ENCODE measurements at places on chromosomes 5 and 9.
A peak's percentile ranks its signal among the peaks of the same experiment; 100 is the strongest.

GRCh38 chr9:104568868-104569267, at the start of gene OR13C8:
Gene OR13C8 (plus strand): TSS chr9:104569168. CDS start chr9:104569168, 0 bp downstream.
- DNase-seq = no peak

GRCh38 chr9:1722404-1722803, 292.7 kb upstream of the SMARCA2 start:
- no peak for DNase-seq

- DNase-seq = no peak
Measured at GRCh38 chr5:151800532-151800931, 28.8 kb downstream of the G3BP1 start.

- no peak for DNase-seq
Measured at GRCh38 chr9:129459547-129460322, 161.2 kb downstream of the C9orf50 start.

- no peak for DNase-seq
Measured at GRCh38 chr9:118586978-118587377, 782.3 kb downstream of the BRINP1 start.

- DNase-seq = no peak
Measured at GRCh38 chr9:129290606-129291005, 112.5 kb upstream of the IER5L start.

- no peak for DNase-seq
Measured at GRCh38 chr5:43137326-43137725, 16.6 kb downstream of the ZNF131 start.

DNA sequence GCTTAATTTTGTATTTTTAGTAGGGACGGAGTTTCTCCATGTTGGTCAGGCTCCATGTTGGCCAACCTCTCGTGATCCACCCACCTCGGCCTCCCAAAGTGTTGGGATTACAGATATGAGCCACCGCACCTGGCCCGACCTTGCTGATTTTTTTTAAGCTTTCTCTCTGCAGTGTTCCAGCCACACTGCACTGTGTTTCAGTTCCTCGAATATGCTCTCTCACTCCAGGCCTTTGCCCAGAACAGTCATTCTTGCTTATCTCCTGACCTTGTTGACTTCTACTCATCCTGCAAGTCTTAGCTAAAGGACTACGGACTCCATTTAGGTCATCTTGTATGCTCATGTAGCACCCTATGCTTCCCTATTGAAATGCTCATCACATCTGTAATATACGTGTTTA, 3.3 kb downstream of the SNAPC3 start:
- no peak for DNase-seq

GRCh38 chr5:33167541-33167940, 273.2 kb upstream of the TARS1 start:
- DNase-seq = no peak

- no peak for DNase-seq
Measured at GRCh38 chr5:121668635-121669034, 183.0 kb upstream of the FTMT start.

DNA sequence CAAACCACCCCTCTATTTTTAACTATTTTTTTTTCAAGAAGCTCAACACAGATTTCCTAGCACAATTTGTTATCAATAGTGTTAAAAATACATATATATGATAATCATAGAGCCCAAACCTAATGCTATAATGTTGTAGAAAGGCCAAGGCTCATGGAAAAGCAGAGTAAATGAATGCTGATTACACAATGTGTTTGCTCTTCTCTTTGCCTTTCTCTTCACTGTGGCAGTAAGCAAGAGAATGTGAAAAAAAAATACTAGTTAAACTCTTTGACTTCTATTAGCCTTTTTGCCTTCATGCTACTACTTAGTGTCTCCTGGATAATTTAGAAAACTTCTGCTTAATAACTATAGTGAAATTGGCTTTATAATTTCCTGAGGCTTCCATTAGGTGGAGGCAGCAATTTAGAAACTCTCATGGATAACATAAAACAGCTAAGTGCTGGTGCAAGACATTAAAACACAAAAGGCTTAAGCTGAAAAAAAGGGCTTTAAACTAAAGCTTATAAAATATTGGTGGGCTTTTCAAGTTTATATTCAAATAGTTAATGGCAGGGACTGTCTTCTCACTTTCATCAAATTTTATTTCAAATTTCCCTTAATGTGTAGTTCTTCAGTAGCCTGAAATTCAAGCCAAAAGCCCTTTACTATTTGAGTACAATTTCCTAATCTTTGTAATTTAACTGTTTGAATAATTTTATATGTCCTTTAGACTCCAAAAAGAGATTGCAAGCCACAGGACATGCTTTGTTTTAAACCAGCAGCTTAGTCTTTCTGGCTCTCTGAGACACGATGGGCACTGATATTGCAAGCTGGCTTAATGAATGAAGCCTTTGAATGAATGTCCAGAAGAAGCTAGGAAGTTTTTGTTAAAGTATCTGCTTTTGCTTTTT, 2031.8 kb upstream of the CDH6 start:
- DNase-seq = no peak

DNA sequence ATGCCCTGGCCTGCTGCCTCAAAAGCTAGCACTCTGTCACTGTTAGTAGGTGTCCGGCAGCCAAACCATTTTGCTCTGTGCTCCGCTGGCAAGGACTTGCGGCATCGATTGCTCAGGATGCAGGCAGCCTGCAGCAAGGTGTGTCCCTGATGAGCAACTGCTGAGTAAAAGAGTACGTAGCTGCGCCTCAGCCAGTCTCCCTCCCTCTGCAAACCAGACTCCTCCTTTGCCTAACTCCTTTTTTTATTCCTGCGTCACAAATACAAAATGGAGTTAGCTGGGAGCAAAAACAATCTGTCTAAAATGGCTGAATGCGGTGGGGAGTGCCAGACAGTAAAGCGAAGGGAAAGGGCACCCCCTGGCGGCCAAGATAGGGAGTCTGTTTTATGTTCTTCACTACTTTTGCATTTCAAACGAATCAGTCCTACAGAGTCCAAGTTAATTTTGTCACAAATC, 61.1 kb downstream of the DIAPH1 start:
- DNase-seq = peak; percentile 98

GRCh38 chr5:136375920-136376319, 10.6 kb upstream of the TRPC7 start:
- peak; percentile 83 for DNase-seq

DNA sequence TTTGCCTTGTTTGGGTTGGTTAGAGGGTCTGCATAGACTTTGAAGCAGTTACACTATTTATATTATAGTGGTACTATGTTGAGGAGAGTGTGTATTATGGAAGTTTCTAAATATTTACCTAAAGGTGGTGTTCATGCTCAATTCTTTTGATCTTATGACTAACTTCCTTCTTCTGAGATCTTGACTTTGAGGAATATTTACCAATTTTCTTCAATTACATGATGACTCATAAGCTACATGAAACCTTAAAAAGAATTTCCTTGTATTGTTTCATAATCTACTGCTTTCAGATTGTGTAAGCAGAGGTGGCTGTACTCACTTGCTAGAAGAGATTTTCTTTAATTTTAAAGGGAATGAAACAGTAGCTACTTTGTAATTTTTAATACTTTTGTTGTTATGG, 276.1 kb downstream of the TAF11L14 start:
- DNase-seq = no peak

GRCh38 chr5:6676702-6677101, 36.5 kb upstream of the TENT4A start:
- peak; percentile 21 for DNase-seq

- no peak for DNase-seq
Measured at GRCh38 chr5:100757618-100758017, 145.5 kb downstream of the ST8SIA4 start.

DNA sequence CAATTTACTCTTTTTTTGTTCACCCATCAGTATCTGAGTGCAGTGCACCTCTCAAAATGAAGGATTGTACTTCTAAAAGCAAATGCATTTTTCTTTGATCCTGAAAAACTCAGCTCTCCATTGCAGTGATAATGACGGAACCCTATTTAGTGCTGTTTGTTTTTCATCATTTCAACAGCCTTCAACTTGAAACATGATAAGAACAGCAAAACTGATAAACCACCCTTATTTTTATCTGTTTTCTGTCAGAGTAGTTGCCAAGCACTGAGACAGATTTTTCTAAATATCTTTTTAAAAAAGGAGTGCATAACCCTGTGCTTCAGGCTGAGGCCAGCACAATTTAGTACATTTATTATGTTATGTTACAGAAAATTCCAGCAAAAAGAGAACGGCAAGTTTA, 549.8 kb upstream of the DMAC1 start:
- no peak for DNase-seq

DNA sequence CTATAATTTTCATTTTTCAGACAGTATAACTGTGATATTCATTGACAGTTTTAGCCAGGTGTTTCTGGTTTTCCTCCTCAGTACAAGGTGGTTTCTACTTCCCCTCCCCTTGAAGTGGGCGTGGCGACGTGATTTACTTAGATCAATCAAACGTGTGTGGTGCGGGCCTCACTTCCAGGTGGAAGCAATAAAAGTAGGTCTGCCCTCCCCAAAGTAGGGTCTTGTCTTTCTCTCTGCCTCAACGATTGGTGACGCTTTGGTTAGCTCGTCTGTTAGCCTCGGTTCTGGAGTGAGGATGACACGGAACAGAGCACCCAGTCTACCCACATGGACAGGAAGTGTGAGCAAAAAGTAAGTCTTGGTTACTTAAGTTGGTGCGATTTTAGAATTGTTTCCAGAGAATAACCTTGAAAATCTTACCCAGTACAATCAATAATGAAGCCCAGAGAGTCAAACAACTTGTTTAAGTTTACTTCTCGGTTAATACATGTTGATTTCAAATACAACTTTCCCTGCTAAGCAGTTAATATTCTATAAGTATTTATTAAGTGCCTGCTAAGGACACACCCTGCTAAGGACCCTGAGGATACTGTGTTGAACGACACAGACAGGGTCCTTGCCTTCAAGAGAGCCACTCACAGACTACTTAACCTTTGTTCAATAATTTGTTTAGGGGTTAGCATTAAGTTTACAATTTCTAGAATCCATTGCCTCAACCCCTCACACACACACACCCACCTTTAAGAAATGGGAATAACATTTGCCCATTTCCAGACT, 48.4 kb downstream of the COX7C start:
- no peak for DNase-seq

- DNase-seq = no peak
Measured at GRCh38 chr9:35746583-35746982, 2.4 kb downstream of the GBA2 start.

- no peak for DNase-seq
Measured at GRCh38 chr5:158435161-158435616, 576.2 kb upstream of the CLINT1 start.

GRCh38 chr9:13278023-13278367, 1.5 kb downstream of the MPDZ start:
- DNase-seq = no peak

DNA sequence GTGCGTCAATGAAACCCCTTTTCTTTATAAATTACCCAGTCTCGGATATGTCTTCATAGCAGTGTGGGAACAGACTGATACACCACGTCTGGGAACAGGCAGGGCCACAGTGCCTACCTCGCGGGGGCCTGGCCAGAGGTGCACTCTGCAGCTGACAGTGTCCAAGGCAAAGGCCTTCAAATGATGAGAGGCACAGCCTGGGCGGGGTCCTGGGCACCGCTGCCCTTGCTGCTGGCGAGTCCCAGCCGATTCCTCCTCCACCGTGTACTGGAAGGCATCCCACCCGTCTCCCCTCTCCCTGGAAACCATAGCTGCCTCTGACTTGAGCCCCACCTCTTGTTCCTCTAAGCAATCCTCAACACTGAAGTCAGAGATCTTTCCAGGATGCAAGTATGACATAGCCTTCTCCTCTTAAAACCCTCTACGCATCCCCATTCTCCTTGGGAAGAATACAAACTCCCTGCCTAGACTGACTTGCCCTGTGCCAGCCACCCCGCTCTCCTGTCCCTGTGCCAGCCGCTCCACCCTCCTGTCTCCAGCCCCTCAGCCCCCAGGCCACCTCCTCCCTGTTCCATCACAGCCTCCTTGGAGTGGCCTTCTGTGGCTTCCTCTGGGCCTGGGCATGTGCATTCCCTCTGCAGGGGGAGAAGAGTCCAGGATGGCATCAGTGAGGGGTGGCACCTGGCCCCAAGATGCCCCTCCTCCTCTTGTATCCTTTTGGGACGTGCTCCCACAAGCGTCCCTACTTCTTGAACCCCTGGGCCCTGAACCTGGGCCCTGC, 8.1 kb upstream of the COL5A1 start:
- DNase-seq = no peak

- DNase-seq = no peak
Measured at GRCh38 chr5:59864718-59865117, 28.8 kb downstream of the PDE4D start.

DNA sequence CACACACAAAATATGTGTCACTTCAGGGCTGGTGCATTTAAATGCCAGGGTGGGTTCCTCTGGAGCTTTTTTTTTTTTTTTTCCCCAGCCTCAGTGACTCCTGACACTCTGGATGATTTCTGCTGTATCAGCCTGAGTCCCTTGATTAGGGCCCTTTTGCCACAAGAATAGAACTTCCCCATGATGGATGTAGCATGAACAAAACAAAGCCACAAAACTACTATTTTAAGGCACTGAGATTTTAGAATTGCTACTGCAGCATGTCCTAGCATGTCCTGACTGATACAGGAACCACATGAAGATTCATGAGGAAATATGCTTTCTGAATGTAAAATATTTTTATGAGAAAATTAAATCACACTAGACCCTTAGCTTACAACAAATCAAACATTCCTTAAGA, 13.9 kb upstream of the ADGRD2 start:
- DNase-seq = no peak

DNA sequence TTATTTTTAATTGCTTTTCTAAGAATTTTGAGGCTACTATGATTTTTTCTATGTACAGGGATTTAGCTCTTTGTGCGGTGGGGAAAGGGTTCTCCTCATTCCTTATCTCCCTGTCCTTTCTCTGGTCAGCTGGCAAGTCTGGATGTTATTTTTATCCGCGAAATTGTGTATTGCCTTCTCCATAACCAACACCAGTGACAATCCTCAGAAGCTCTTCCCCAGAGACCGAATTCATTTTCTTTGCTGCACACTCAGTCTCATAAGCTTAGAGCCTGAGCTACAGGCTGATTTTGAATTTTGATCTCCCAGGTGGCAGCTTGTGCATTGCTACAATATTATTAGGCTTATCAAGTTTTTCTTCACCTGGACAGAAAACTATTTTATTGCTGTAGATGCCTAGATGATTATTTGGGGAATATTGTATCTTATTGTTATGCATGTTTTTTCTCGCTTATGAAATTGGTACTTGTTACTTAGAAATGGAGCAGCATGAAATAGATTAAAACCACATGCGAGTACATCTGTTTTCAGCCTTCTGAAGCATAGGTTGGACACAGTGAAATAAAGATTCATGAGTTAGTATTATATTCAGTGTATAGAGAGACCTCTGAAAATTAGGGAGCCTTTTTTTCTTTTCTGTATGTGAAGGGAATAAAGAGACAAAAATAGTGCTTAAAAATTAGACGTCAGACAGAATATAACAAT, 27.3 kb downstream of the CPEB4 start:
- no peak for DNase-seq
